ENCODE measurements at places on chromosomes 5 and 9.

DNA sequence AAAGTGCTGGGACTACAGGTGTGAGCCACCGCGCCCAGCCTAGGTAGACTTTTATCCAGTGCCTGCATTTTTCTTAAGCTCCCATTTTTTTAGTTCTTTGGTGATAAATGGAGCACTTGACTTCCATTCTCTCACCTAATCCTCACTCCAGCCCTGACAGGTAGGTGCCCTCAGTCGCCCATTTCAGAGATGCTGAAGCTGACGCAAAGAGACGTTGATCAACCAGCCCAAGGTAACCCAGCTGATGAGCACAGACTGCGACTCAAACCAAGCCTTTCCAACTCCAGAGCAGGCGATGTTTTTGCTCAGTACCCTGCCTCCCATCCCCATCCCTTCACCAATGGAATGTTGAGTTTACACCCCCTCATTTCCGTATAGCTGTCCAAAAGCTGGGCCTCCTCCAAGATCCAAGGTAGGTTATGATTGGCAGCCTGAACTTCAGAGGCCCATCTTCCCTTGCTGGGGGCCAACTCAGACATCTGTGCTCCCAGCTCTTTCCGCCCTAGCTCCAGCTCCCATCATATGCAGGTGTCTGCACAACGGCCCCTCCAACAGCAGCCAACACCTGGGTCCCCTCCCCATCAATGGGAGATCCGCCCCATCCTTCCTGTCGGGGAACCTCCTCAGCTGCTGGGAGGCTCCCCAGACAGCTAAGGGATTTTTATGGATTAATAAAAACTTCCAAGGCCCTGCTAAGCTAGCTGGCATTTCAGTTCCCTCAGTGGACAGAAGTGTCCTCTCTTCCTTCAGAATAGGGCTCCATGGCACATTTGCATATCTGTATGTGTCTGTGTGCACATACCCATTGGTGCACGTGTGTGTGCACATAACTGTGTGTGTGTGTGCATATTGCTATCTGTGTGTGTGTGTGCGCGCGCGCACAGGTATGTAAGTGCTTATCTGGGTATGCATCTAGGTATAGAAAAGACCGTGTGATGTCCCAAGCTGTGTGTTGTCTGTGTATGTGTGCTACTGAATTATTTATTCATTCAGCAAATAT, 39.3 kb upstream of the VDAC1 start:
- no peak for DNase-seq

DNA sequence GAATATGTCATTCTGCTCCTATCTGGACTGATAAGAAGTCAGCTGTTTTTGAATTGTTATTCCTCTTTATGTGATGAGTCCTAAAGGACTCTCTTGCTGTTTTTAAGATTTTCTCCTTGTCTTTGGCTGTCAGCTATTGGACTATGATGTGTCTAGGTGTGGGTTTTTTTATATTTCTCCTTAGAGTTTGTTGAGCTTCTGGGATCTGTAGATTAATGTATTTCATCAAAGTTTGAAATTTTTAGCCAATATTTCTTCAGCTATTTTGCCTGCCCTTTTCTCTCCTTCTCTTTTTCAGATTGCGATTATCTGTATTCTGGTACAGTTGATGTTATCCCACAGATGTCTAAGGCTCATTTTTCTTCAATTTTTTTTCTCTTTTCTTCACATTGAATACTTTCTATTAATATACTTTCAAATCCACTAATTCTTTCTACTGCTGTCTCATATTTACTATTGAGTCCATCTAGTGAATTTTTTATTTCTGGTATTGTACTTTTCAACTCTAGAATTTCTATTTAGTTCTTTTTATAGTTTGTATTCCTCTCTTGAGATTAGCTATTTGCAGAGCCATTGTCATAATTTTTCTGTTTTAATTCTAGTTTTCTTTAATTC, 31.1 kb downstream of the RPS23 start:
- no peak for DNase-seq

DNA sequence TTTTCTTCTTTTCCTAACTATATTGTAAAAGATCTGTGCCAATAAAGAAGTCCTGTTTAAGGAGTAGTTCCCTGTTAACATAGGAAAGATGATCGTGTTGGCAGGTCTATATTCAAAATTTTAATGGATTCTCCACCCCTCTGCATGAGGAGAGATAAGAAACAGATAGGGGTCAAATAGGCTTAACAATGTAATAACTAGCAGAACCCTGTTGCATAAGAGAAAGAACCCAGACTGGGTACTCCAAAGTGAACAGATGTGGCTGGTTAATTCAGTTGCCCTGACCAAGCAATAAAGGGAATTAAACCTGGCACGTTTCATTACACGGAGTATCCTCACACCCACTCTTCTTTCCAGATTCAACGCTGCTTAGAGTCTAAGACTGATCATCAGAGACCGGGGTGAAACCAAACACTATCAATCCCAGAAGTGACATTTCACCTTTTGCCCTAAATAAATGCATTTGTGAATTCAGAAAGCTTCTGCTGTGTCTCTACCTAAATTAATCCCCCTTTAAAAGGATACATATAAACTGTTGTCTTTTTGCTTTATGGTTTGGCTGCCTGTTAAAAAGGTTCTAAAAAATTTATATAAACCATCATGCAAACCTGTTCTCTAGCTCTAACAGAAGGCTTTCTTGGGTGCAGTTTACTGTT, 1276.9 kb upstream of the WWC1 start:
- DNase-seq: no peak

- no peak for DNase-seq
Measured at GRCh38 chr5:86763929-86764328, 146.2 kb downstream of the COX7C start.

- no peak for DNase-seq
Measured at GRCh38 chr5:157362012-157362411, 96.1 kb downstream of the CYFIP2 start.

DNA sequence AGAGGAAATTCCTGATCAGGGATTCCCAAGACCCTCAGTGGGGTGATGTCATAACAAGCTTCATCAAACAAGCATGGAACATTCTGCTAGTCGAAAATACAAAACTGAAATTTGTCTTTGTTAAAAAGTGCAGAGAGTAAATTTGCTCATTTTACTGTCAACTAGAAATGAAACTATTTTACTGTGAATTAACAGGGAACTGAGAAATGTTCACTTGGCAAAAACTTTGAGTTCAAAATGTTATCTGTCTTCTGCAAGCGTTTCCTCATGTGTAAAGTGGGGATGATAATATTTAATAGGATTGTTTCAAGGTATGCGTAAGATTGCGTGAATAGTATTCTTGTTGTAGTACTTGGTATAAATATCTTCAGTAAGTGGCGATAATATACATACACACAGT, 45.4 kb downstream of the ALDH1A1 start:
- DNase-seq: no peak

- no peak for DNase-seq
Measured at GRCh38 chr5:2633992-2634391, 117.5 kb downstream of the IRX2 start.
